ENCODE measurements at places on chromosomes 6 and 20.

DNA sequence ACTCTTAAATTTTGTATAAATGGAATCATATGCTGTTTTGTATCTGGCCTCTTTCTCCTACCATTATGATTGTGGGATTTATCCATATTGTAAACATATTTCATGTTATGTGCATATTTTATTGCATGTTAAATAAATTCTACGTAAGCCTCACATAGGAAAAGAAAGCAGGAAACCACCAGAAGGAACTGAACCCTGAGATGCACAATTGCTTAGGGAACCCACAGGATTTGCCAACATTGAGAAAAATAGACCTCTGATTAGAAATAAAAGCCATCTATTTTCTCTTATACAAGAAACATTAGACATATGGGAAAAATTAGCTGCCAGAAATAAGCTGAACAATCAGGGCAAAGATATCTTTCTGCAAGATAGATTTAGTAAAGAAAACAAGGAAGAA, 111.2 kb upstream of the CARMIL1 start:
- no peak for DNase-seq

DNA sequence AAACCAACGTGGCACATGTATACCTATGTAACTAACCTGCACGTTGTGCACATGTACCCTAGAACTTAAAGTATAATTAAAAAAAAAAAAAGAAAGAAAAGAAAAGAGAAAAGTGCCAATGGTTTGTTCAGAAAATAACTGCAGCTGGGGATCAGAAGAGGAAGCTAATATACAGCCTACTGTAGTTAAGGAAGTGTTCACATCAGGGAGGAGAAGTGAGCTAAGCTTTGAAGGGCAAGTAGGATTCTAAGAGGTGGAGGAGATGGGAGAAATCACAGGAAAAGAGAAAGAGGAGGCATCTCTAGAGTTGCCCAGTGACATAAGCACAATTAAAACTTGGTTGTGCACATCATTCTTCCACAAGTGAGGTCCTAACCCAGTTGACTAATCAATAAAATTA, 214.4 kb upstream of the DTNBP1 start:
- no peak for DNase-seq

DNA sequence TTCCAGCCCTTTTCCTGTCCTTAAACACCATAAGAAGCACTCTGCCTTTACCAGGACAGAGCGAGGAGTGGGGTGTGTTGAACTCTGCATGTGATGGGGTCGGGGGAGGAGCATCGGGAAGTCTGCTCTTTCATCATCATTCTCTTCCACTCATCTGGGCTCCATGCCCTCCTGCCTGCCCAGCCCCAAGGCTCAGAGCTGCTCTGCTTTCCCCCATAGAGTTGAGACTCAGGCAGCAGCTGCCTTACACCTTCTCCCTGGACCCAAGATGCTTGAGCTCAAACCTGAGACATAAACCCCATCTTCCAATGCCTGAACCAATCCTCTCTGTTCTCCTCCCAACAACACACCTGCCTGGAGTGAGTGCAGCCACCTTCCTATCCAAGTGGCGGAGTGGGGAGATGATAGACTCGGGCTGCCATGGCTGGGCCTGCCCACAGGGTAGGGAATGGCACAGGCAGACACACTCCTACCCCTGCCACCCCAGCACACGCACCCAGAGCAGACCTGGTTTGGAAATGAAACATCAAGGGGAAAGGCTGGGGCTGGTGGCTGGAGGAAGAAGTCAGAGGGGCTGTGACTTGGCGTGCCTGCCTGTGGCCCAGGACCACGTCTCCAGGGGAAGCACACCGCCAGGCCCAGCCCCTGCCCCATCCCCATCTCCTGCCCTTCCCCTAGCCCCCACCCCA, 28.4 kb downstream of the TFEB start:
- DNase-seq, result no peak

DNA sequence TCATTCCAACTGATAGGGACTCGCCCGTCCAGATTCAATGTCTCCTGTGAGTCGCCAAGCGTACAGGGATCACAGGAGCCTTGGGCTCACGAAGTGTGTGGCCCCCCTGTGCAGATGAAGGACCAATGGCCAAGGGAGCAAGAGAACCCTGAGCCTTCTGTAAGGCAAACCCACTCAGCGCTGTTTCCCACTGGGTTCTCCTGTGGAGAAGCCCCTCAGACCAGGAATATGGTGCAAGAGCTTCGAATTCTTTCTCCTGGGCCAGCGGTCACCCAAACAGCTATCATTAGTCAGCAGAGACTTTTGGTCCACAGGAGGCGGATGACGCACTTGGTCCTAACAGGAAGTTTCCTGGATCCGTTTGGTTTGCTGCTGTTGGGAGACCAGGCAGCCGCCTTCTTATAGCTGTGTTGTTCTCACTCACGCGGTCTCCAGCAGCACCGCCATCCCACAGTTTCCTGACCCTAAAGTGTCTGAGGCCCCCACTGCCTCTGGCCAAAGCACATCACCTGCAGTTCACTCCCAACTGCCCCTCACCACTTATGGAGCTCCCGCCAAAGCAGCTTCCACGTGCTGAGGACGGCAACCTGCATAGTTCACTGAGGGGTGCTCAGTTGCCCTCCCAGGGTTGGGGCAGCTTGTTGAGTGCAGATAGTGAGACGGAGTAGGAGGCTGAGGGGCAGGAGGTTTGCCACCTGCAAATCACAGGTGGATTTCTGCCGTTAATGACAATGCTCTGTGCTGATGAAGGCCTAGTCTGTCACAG, 268.6 kb downstream of the ERMARD start:
- no peak for DNase-seq

DNA sequence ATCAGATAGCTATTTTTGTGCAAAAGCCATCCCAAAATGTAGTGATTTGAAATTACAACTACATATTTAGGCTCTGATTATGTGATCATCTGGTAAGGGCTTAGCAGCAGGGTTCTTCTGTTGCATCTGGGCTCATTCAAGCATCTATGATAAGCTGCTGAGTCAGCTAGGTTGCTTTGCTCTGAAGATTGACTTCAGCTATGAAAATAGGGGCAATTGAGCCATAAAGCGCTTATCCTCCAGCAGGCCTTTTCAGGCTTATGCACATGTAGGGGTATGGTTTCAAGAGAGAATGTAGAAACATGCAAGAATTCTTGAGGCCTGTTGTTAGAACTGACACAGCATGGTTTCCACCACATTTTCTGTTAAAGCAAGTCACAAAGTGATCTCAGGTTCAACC, 114.1 kb downstream of the PLCB1 start:
- DNase-seq, result no peak

DNA sequence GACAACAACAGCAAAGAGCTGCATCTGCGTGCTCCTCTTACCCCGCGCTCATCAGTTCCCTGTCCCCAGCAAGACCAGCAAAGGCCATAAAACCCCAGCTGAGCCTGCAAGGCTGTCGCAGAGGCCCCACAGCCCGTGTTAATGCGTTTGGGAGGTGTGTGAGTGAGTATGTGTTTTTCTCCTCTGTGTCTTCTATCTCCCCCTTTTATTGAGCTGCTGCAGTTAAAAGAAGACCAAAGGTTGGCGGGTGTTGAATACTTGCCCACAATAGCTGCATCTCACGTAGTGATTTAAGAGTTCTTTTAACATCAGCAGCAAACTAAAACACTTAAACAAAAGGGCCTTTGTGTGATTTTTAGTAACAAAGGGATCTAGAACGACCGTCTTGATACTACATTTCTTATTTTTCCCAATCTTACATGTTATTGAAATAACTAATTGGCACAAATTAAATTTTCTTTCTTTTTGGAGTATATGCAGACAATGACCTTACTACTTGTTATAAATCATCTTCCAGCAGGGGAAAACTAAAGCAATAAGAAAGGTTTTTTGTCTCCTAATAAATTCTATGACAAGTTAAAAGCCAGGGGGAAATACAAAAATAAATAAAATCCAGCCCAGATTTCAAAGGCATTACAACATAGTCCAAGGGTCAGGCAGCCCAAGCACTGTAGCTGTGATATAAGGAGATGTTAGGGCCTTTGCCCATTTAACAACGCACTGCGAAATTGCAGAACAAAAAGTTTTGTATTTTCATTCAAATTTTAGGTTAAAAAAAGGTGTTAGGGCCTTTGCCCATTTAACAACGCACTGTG, 27.2 kb upstream of the CNKSR3 start:
- no peak for DNase-seq

DNA sequence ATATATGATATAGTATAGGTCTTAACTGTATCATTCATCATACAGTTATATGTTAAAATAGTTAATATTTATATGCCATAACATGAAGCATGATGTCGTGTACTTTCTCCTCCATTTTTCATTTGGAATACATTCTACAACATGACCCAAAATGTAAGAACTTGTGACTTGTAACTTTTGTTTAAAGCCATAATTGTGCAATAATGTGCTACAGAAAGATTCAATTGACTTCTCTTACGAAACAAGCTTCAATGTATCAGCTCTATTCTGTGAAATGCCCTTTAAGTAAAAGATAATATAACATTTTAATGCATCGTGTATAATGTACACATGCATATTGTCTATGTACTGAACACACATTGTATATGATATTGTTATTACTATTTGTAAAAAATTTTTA, 76.7 kb upstream of the FABP7 start:
- no peak for DNase-seq

DNA sequence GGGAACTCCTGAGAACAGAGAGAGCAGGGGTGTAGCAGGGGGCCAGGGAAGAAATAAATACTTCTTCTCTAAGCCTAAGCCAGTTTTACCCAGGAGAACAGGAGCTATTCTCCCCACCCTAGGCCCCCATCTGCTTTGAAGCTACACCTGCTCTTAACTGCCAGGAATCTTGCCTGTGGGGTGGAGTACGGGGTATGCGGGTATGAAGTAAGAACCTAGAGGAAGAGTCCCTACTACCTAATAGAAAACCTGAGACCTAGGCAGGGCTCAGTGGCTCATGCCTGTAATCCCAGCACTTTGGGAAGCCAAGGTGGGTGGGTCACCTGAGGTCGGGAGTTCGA, 1.5 kb downstream of the SLC29A1 start:
- DNase-seq, result no peak

DNA sequence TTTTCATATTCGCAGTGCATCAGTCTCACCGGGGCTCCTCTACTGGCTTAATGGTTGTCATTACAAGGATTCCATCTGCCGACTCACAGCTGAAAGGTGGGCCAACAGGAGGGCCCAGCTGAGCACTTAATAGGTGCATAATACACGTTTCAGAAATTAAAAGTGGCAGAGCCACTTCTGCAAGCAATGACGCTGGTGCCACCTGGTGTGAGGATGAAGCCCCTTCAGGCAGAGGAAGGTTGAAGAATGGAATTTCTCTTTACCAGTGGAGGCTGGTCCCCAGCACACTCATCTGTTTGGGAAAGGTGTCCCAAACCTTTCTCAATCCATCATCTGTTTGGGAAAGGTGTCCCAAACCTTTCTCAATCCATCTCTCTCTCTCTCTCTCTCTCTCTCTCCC, 8.2 kb upstream of the STMND1 start:
- DNase-seq, result no peak

- DNase-seq, result no peak
These were observed 94.7 kb downstream of the HUS1B start for GRCh38 chr6:562052-562676.

DNA sequence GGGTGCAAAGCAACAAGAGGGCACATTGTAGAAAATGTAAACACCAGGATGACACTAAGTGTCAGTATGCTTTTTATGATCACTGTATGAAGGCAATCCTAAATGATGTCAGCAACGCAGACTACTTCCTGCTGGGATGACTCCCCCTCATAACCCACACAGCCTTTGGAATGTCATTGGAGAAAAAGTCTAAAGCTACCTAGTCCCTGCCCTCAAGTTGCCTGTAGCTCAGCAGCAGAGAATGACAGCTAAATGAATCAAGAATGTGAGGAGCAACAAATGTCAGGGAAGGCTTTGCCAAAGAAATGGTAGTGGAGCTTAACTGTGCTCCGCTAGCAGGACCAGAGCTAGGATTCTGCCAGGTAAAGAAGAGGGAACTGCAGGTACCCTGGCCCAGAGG, 555.6 kb downstream of the CD83 start:
- no peak for DNase-seq

GRCh38 chr6:35021004-35021403, 120.1 kb downstream of the TCP11 start:
- DNase-seq, result no peak

- DNase-seq, result no peak
These were observed 48.4 kb downstream of the PANK2 start for GRCh38 chr20:3937618-3938017.

GRCh38 chr6:19879663-19880062, 42.5 kb downstream of the ID4 start:
- DNase-seq, result no peak

DNA sequence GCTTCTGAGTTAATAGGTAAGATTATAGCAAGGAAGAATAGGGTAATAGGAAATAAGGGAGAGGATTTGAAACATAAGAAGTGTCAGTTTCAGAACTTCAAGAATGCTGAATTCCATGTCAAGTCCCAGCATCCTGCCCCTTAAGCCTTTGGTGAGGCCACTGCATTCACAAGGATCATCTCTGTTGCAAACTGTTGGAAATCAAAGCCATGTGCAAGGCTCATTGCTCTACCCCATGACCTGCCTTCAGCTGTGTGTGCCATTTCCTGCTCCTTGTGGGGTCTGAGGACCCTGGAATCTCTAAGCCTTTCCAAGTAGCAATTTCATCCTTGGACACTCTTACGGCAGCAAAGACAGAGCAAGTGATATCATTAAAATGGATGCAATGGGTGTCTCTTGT, 203.0 kb downstream of the CDC5L start:
- no peak for DNase-seq

GRCh38 chr6:111605100-111605751, 452 bp downstream of the TRAF3IP2 start:
- DNase-seq, result no peak

DNA sequence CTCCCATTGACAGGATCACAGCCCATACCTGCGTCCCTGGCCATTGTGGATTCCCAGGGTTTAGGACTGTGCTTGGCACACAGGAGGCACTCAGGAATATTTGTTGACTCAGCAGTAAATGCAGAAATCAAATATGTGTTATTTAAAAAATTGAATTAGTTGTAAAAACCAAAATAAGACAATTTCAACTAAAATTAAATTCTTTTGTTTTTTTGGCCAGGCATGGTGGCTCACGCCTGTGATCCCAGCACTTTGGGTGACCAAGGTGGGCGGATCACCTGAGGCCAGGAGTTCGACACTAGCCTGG, 85.3 kb downstream of the ZDHHC14 start:
- DNase-seq, result no peak

GRCh38 chr6:47414423-47415167, 63.0 kb upstream of the CD2AP start:
- DNase-seq, result no peak
